Anterior cingulate cortex (tissue), 58 donors: ENCODE measurements at places on chromosomes 6 and 20.

GRCh38 chr6:159305804-159306537, 136.8 kb downstream of the FNDC1 start:
- DNase-seq, result no peak

- DNase-seq, result no peak
These were observed 171.6 kb upstream of the ID4 start for GRCh38 chr6:19665613-19665909.

DNA sequence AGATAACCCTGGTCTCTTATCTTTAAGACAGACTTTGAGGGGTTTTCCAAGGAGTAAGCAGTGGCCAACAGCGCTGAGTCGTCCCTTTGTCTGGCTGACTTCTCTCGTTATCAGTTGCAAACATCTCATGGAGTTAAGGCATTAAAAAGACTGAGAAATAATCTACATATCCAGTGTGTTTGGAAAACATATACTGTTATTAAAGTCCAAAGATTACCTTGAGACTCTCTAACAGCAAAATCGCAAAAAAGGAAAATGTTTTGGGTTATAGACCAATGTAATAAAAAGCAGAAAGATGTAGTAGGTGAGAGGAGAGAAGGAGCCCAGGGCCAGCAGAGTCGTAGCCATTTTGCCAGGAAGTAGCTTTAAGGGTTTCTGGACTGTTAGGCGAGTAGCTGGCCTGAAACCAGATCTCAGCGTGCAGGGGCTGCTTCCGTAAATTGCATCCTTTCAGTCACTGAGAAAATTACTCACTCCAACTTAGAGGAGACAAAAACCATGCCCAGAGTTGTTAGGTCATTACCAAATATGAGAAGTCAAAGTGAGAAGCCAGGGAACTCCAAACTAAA, 24.6 kb downstream of the MYLK4 start:
- no peak for DNase-seq

DNA sequence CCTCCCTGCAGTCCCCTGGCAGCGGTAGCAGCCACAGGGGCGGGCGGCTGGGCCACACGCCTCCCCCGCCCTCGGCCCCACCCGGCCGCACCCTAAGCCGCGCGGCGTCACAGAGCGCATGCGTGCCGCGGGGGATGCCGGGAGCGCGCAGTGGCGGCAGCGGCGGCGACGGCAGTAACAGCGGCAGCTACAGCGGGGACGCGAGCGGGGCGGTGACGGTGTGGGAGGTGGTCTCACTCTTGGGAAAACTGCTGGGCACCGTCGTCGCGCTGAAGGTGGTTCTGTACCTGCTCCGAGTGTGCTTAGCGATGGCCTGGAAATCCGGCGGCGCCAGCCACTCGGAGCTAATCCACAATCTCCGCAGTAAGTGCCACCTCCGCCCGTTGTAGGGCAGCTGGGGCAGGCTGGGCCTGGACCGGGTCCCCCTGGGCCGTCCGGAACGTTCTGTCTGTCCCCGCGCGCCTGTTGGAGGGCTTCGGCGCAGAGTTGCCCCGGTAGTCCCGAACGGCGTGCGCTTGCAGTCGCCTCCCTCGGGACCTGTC, at the start of gene PCMT1:
TSS of gene PCMT1 (plus strand) at position 148 of the 542 bp plus-strand sequence. CDS start at position 309, 161 bp downstream.
- DNase-seq, result peak; percentile 72

DNA sequence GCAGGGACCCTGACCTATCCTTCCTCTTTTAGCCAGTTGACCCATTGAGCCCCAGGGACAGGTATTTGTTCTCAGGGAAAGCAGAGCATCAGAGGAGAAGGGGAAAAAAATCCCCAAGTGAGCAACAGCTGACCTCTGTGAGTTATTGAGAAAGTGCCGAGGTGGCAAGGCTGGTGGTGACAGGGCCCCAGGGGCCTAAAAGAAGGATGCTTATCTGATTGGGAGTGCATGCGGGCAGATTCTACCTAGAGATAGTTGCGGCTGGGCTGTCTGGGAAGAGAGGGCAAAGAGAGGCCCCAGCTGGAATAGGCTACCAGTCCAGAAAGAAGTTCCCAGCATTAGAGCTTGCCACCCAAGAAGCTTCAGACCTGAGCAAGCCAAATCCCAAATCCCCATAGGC, 26.5 kb upstream of the MAFB start:
- no peak for DNase-seq

DNA sequence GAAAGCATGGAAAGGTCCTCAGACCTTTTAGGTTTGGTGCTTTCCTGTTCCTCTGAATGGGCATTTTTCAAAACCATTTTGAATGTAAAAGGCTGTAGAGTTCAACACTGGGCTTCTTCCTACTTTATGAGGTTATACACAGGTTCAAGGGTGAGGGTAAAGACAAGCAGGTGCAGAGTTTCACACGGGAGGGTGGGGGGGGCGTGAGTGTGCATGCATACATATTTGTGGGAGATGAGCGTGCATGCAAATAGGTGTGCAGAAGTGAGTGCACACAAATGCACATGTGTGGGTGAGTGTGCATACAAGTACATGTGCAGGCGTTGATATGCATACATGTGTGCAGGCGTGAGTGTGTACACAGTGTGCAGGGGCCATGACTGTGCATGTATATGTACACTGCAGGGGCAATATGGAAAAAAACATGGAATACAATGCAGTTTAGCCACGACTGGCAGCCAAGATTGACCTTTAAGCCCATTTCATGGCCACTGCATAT, 183.1 kb downstream of the GMPR start:
- DNase-seq, result no peak

DNA sequence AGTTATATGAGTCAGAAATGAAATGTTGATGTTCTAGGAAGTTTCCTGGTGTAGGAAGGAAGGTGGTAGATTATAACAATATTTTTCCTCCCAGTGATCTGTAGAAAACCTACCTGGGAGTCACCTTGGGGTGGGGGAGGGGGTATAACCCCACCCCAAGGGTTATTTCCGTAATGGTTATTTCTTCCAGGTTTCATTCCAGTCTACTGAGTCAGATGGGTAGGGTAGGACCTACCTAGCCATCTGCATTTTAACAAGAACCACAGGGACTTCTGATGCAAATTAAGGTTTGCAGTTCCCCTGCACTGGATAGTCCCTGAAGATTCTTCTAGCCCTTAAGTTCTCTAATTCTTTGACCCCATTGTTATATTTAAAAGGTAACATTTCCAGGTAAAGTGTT, 88.9 kb downstream of the ARMC2 start:
- no peak for DNase-seq

- no peak for DNase-seq
These were observed 365.9 kb upstream of the AGPAT4 start for GRCh38 chr6:161639772-161640171.

DNA sequence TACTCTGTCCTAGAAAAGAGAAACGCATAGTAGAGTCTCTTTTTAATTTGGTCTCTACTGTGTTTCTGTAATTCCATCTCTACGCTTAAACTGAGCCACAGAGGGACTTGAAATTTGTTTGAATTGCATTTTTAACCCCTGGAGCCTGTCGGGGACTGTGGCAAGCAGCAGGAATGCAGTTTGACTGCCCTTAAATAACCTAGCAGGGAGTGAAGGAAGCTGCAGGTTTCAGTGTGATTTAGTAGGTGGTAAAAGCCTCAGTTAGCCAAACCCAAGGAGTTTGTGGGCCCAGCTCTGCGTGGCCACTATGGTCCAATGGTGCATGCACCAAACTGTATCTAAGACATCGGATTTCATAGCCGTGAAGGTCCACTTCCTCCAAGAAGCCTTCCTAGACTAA, 70.3 kb upstream of the MC3R start:
- no peak for DNase-seq

DNA sequence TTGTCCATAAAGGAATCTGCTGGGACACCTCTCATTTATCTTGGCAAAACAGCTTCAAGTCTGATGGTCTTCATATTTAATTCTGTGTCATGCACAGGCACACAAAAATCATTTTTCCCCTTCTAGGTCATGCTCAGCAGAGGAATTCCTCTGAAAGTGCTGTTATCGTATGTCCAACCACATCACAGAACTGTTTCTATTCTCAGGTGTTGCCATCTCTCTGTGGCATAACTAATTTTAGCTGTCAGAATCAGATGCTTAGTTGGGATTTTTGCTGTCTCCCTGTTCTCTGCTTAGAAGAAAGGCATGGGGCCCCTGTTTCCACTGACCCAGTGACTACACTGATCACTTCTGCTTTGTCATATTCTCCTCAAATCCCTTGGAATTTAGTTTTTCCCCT, 608.0 kb upstream of the EPHA7 start:
- DNase-seq, result no peak

DNA sequence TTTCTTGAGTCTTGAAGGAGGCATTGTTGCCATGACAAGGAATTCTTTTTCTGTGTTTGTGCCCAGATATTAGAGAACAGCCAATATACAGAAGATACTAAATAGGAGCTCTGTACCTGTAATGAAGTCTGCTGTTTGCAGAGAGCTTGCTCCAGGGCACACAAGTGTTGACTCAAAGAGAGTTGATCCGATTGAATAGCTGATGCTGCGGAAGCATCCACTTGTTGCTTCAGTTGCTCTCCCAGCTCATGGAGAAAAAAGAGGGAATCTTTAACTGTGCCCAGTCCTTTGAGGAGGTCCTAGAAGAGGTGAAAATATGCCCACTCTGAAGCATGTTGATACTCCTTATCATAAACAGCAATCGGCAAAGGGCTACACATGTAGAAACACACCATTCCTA, 411.4 kb downstream of the ESR1 start:
- DNase-seq, result no peak

DNA sequence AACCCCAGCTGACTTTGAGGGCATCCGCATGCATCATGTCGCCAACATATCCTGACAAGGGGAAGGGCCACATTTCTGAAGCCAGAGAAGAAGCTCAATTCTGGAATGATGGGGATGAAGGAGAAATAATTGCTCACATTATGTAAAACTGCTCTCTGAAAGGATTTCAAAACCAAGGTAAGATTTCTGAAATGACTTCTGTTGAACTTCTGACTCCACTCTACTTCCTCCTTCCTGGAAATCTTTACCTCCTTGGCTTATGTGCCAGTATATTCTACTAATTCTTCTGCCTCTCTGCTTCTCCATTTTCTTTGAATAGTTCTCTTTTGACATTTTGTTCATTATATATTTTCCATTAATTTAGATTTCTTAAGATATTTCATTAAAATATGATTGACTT, 31.9 kb downstream of the HLA-DPB1 start:
- DNase-seq, result no peak

GRCh38 chr20:1633535-1633934, 13.7 kb upstream of the SIRPB1 start:
- no peak for DNase-seq

DNA sequence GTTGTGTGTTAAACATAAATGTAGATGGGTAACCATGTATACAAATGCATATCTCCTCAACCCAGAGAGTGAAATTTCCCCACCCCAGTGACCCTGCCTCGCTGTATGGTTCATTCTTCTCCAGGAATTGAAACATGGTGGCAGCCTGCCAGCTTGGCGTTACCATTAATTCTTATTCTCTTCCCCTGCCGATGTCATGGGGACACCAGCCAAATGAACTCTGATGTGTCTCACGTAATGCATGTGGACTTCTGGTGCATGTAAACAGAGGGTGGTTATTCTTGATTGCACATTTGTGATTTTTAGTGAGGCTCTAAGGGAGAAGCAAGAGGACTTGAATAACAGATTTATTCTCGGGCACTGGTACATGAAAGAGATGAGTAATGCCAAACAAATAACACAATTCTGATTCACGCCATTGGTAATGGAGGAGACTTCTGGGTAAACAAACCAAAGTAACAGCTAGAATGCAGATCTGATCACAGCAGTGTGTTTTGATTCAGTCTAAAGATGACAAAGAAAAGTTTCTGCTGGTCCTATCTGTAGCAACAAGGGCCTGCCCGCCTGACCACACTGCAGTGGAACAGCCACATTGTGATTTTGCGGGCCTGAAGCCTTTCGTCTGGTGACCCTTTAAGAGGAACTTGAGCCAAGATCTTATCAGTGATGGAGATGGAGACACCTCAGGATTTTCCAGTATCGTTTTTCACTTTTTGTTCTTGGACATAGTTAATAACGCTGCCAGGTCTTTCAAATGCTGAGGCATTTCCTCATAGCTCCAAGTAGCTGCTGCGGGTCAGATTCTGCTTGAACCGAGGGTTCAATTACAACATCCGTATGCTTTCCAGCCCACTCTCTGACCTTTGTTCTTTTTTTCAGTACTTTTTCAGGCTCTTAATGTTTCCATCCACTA, 171.8 kb upstream of the AKAP12 start:
- DNase-seq, result no peak

GRCh38 chr6:35585658-35586057, 73.0 kb upstream of the TULP1 start:
- DNase-seq, result no peak

DNA sequence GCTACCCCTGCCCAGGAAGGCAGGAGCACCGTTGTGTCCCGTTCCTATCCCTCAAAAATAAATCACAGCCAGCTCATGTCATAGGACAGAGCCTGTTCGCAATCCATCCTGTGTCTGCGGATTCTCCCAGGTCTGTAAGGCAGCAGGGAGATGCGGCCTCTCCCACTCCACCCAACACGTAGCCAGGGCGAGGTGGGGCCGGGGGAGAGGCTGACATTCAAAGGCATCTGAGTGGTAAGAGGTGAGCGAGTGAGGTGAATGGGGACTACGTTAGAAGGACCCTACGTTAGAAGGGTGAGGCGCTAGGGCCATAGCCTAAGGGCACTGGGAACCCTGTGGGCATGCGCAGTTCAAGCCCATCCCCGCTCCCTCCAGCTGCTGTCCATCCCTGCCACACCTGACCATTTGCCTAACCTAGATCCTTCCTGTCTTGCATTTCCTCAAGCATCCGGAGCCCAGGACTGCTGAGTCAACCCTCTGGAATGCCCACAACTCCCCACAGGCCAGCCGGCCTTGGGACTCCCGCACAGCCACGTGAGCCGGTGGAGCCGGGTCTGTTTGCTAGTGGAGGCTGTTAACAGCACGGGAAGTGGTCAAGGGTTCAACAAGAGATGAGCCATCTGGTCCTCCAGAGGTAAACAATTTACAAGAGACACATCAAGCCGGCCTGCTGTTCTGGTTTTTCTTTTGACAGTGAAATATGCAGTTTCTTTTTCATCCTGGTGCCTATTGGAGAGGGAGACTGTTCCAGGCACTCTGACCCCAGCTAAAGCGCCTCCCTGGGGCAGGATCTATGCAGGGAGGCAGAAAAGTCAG, 45.9 kb downstream of the RIPOR3 start:
- DNase-seq, result no peak

DNA sequence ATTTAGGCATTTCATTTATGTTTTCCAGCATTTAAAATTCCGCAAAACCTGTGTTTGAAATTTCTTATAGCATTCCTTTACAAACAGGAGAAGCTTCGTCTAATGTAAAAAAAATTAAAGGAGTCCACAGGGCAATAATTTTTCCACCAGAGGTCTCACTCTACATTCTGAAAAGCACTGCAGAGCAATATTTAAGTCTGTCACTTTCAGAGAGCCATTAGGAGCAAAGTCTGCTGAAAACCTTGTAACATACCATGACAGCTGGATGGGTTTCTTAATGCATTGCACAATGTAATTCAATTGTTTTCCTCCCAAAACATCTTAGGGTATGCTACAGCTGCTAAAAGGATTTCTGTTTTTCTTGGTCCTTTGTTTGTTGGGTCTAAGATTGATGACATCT, 18.0 kb downstream of the BAG2 start:
- DNase-seq, result no peak

DNA sequence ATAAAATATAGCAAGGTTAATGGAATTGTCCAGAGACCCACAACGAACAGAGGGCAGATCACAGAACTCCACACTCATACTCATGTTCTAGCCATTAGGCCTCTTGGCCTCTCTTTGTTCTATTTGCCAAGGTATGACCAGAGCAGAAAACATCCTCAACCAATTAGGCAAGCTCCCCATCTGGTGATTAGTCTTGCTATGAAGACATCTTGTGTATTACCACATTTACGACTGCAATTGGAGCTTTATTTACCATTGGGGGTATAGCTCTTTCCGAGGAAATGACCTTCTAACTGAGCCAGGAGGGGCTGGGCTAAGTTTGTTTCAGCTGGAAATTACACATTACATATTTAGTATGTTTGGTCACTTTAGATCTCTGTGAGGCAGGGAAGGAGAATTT, 593.9 kb downstream of the CD109 start:
- no peak for DNase-seq
